ENCODE measurements at places on chromosomes 7 and 10.

DNA sequence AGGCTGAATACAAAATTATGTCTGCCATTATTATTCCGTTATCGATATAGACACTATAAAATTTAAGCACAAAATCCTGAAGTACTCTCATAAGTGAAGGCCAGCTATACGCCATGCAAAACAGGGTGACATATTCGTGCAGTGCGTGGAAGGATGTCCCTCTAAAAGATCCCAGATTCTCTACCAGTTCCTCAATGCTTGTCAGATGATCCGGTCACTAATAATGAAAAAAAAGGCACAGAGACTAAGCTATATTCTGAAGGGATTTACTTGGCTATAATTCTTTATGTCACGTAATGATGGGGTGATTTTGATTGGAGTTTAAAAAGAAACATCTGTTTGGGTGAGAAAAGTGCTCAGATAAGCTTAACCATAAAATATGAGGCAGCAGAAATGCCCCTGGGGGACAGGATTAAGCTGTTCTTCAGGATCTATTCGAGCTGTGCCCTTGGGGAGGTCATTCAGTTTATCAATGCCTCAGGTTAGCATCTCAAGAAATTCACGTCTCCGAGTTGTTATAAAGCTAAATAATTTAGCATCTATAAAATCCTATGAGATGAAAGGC, 229.7 kb upstream of the PITRM1 start:
- no peak for DNase-seq

- DNase-seq, result no peak
Observed at GRCh38 chr10:69042417-69042816, 45.5 kb upstream of the SRGN start.

GRCh38 chr7:47594406-47594805, 12.5 kb upstream of the TNS3 start:
- DNase-seq, result no peak

DNA sequence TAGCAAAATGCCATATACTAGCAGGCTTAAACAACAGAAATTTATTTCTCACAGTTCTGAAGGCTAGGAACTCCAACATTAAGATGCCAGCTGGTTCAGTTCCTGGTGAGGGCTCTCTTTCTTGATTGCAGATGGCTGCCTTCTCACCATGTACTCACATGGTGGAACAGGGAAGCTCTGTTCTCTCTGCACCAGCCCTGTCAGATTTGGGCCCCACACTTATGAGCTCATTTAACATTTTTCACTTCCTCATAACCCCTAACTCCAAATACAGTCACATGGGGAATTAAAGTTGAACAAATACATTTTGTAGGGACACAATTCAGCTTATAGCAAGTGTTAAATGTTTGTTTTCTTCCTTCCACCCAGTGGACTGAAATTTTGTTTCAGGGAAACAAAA, 218.6 kb upstream of the TAC1 start:
- no peak for DNase-seq

GRCh38 chr7:33596686-33597085, 308.7 kb upstream of the BMPER start:
- DNase-seq, result no peak

- DNase-seq, result no peak
Observed at GRCh38 chr10:132369636-132370185, 27.3 kb upstream of the PWWP2B start.

- DNase-seq, result no peak
Observed at GRCh38 chr10:108167766-108168165, 1003.3 kb upstream of the SORCS1 start.

- no peak for DNase-seq
Observed at GRCh38 chr7:438916-439315, 80.7 kb downstream of the PDGFA start.

DNA sequence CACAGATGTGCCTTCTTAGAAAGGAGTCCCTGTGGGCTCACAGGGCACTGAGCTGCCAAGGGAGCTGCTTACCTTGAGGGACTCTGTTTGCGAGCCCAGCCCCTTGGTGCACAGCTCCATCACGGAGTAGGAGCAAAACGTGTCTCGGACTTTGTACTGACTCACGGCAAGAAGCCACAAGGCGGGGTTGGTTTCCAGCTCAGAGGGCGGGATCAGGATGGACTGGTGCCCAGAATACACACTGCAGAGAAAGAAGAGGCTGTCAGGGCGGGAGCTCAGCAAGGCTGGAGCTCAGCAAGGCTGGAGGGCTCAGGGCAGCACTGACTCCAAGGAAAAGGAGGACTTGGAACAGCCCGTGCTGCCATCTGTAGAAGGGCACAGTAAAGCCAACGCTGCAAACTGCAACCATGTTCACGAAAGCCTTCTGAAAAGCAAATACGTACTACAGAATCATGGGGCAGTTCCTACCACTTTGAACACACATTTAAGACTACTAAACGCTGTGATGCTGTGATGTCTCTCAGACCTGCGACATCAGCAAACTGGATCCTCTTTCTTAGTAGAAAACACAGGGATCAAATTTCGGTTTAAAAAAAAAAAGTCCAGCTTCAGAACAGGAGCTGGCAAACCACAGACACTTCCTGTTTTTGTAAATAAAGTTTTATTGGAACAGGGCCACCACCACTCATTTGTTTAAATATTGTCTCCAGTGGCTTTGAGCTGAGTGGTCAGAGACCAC, 194.3 kb downstream of the ZMYND11 start:
- DNase-seq, result no peak

DNA sequence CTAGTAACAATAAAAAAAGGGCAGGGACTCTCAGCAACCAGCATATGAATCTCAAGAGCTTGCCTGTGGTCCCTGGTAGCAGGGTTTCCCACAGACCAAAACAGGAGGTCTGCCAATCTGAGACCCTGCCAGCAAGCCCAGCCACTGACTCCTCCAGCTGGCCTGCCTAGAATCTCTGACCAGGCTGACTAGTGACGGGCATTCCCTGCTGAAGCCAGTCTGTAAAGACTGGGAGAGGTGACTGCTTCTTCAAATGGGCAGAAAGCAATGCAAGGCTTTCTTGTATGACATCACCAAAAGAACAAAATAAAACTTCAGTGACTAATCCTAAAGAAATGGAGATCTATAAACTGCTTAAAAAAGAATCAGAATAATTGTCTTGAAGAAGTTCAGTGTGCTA, 249.4 kb downstream of the TCF7L2 start:
- DNase-seq, result no peak

GRCh38 chr7:34208878-34209621, 303.7 kb downstream of the BMPER start:
- no peak for DNase-seq

- no peak for DNase-seq
Observed at GRCh38 chr7:22683379-22683778, 43.6 kb upstream of the IL6 start.

DNA sequence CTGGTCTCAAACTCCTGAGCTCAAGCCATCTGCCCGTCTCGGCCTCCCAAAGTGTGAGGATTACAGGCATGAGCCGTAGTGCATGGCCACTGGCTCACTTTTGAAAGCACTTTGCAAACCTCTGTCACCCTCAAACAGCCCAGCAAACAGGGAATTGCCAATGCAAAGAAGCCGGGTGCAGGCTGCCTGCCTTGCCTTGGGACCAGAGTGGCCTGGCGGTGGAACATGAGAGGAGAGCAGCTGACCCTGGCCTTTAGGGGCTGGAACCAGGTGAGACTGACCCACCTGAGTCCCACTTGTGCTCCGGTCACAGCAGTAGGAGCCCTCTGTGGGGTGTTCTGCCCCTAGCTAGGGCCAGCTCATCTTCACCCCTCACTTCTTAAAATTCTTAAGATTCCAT, 237.1 kb upstream of the GALNT17 start:
- DNase-seq, result no peak

- no peak for DNase-seq
Observed at GRCh38 chr7:138091032-138091431, 14.8 kb downstream of the AKR1D1 start.

DNA sequence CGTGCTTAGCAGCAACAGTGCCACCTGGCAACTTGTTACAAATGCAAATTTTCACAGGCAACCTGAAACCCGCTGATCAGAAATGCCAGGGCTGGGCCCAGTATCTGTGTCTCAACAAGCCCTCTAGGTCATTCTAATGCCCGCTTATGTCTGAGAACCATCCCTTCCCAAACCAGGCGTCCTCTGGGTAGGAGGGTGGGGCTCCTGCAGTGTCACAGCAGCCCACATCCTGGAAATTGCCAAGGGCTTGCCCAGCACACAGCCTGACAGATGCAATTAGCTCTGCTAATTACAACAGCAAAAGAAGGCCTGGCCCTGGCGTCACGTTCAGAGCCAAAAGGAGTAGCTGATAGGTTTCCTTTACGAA, 15.9 kb downstream of the ITPRIP start:
- DNase-seq, result no peak

DNA sequence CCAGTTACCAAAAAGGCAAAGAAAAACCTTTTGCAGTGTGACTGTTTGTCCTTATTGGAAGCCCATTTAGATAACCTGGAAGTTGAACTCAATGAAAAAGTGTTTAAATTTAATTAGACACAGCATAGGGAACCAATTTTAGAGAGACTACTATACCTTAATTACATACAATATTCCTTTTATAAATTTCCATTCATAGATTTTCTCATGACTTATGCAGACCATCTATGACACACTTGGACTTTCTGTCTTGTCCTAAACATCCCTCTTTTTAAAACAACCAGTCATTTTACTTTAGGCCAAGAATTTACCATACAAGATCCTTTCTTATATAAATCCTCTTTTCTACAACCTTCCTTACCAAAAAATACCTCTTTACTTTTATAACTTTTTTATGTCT, 61.6 kb downstream of the MTURN start:
- DNase-seq, result no peak

GRCh38 chr10:91051829-91052228, 130.9 kb upstream of the ANKRD1 start:
- no peak for DNase-seq

DNA sequence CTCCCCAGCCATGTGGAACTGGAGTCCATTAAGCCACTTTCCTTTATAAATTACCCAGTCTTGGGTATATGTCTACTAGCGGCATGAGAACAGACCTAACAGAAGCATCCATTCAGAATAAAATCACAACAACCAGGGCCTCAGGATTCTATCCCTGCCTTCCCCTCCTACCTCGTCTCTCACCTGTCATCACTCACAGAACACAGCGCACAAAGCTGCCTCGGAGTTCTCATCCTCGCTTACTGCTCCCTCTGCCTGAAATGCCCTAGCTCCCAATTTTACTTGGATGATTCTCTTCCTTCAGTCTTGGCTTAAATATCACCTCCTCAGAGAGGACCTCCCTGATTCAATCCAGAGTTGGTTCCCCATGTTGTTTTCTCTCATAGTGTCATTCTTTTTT, 70.7 kb upstream of the AFAP1L2 start:
- no peak for DNase-seq

DNA sequence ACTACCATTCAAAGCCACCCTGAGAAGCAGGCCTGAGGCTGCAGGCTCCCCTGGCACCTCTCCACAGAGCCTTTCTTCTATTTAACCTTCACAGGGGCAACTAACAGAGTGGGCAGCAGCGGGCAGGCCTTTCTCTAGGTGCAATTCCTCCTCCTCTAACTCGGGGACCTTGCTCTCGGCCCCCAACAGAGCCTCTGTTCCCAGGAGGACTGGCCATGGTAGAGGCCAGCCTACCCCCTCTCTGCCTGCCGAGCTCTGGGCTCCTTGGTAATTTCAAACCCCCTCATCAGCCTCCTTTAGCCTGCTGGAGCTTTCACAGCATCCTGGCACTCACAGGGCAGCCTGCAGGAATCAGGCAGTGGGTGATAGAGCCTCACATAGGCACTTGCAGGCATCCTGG, 920.8 kb upstream of the ZNF722 start:
- DNase-seq, result no peak

- no peak for DNase-seq
Observed at GRCh38 chr10:106175760-106176377, 988.6 kb downstream of the SORCS1 start.

- no peak for DNase-seq
Observed at GRCh38 chr7:112186300-112186699, 19.9 kb downstream of the DOCK4 start.

GRCh38 chr7:50304129-50304910, at the start of gene IKZF1:
Gene IKZF1, plus strand, starts transcription at chr7:50304716. Its CDS starts 14,346 bp downstream, at chr7:50319062.
- DNase-seq, result no peak

DNA sequence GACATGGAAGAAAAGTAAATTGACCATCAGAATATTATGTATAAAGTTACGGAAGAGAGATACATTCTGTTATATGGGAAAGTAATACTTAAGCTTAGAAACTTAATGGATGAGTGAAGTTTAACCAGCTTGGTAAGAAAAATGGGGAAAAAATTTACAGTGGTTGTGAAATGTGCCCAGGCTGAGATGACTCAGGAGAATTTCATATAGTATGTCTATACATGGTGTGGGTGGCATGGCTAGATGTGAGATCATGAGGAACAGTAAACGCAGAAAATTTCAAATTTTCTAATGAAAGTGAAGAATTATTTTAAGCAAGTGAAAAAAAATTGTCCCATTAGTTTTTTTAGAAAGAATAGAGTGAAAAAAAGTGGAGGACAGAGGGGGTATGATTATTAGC, 552.5 kb upstream of the SORCS1 start:
- DNase-seq, result no peak

DNA sequence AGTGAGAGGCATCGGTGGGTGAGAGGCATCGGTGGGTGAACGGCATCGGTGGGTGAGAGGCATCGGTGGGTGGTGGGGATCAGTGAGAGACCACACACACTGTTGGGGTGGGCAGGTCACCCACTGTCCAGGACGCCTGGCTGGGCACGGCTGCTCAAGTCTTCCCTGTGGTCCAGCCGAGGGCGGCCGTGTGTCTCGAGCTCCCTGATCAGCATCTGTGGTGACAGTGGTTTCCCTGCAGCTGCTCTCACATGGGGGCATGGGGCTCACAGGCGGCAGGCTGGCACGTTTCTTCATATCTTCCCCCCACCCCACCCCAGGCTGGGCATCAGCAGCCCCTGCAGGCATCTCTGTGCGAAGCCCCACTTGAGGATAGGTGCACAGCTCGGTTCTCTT, 78.2 kb downstream of the NKX6-2 start:
- DNase-seq, result no peak

DNA sequence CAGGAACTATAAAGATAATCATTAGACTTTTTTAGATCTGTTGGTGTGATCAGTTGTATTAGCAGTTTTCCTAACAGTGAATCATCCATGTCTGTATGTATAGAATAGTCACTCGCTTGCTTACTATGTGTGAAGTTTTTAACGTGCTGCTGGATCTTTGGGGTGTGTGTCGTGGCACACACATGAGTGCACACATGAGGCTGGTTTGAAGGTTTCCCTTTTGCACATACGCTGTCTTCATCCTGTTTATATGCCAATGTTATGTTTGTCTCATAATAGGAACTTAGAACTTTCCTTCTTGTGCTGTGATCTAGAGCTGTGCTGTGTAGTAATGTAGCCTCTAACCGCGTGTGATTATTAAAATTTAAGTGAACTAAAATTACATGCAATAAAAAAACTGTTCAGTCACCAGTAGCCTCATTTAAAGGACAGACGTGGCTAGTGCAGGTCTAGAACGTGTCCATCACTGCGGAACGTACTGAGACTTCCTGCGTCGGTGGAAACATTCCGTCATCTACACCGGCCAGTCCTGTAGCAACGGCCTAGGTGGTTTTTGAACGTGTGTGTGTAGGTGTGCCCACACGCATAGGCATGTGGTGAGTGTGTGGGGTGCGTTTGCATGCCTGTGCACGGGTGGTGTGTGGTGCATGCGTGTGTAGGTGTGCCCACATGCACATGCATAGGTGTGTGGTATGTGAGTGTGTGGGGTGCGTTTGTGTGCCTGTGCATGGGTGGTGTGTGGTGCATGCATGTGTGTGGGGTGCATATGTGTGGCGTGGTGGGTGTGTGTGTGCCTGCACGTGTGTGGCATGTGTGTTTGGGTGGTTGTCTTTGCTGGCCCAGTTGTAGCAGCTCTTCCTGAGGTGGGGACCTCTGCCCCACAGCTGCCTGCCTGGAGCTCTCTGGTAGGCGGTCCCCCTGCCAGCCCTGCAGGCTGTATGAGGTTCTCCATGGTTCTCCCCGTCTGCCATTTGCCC, 56.6 kb downstream of the INPP5A start:
- no peak for DNase-seq

GRCh38 chr10:15150563-15150962, 17.9 kb downstream of the NMT2 start:
- no peak for DNase-seq
